ENCODE measurements at places on chromosomes 2 and 18.

- no peak for DNase-seq
These were observed 585.9 kb upstream of the SYT4 start for GRCh38 chr18:43863180-43863579.

DNA sequence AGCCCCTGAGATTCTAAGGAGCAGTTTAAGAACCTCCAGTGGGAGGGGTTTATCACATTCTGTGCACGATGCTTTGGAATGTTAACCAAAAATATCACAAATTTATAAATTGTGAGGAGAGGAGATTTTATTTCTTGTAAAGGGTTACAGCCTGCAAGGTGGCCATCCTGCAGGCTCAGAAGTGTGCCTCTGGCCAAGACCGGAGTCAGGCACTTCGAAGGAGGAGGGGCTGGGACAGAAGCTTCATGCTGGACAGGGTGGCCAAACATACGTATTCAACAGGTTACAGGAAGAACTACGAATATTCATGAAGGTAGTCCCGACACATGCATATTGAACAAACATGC, 144.1 kb upstream of the NCK2 start:
- no peak for DNase-seq

- DNase-seq: no peak
These were observed 57.4 kb upstream of the MSH2 start for GRCh38 chr2:47345590-47345924.

DNA sequence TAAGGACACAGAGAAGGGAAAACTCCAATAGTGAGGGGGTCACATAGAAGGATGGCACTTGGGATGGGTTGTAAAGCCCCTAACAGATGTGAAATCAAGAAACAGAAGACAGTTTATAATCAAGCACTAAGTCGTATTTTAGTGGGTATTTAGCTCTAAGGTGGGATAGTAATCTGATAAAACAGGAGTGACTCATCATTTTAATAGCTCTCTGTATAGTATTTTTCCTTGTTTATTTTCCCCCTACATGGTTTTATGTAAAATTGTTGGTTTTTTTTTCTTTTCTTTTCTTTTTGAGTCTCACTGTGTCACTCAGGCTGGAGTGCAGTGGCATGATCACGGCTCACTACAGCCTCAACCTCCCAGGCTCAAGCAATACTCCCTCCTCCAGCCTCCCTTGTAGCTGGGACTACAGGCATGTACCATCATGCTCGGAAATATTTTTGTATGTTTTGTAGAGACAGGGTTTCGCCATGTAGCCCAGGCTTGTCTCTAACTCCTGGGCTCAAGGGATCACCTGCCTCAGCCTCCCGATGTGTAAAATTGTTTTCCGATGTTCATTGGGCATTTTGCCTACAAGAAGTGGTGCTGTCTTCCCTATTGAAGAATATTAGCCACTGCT, 142.6 kb upstream of the SERPINE2 start:
- no peak for DNase-seq

DNA sequence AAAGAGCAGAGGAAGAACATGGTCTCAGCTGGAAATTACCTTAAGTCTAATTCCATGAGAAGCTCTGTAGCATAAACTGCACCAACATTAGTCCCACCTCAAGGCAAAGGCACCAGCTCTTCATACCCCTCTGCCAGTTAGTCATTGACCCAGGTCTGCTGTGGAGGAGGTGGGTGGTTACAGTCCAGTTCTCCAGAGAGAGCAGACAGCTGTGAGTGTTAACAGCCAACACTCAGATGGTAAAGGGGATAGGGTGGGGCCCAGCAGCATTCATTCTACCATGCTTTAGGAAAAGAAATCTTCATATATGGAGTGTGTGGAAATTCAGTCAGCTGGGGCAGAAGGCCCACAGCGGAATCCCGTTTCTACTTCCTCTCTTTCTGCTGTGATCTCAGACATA, 159.7 kb upstream of the FBXO11 start:
- DNase-seq: no peak

DNA sequence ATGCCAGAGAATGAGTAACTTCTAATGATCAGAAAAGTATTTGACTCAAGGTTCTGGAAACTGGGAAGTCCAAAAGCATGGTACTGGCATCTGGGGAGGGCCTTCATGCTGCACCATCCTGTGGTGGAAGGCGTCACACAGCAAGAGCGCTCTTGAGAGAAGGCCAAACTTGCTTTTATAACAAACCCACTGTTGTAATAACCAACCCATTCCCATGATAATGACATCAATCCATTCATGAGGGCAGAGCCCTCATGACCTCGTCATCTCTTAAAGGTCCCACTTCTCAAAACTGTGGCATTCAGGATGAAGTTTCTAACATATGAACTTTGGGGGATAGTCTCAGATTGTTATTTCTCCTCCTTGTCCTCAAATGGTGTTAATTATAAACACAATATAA, 67.8 kb downstream of the COA5 start:
- DNase-seq: no peak

GRCh38 chr2:13201924-13202323, 485.2 kb downstream of the TRIB2 start:
- no peak for DNase-seq

DNA sequence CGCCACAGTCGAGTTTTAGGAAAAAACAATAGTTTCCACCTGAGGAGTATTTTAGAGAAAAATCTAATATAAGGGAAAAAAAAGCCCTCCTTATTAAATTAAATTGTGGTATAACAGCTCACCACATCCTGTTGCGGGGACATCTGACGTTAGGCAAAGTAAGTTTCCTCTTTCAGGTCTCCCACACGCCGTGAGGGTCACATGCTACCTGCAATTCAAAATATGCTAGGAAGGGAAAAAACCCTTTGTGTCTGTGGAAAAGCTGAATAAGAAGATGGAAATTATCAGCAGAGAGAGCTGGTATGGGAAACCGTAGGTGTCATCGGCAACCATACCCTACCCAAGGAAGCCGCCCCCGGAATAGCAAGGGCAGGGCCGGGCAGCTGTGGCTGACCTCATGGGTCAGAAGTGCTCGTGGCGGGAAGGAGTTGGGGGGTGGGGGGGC, 128.0 kb downstream of the NFATC1 start:
- DNase-seq: no peak

- no peak for DNase-seq
These were observed 123.6 kb downstream of the GPR39 start for GRCh38 chr2:132540166-132540565.

- DNase-seq: no peak
These were observed 23.6 kb downstream of the KCNE4 start for GRCh38 chr2:223075301-223076270.

DNA sequence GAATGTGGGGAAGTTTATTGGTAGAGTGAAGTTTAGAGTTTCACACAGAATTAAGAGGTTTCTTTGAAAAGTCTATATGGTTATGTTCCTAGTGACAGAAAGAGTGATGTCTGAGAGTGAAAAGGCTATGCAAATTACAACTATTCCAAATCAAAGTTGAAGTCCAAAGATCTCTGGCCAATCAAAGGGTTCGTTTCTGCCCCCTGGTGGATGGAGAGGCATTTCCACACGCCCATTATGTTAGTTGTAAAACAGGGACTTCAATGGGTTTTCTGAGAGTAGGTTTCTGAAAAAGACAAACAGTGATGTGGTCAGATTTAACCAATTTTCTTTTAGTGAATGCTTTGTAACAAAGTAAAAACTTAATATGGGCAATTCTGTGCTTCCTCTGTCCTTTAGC, 441.5 kb upstream of the POU3F3 start:
- DNase-seq: peak; percentile 62

- DNase-seq: no peak
These were observed 15.9 kb downstream of the POLI start for GRCh38 chr18:54284981-54285785.

DNA sequence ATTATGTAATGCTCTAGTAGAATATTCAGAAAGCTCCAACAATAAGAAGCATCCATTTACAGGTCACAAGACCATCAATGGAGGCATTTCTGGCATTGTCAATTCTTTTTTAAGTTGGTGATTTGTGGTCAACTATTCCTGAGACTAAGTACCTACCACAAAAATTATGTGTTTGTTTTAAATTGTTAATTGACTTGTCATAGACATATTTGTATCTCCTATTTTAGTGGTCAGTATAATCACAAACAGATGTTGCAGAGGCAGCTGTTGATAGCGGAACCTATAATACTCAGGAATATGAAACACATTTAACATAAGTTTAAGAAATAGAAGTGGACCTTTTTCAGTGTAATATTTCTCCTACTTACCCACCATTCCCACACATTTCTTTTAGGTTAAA, 430.1 kb downstream of the CCDC85A start:
- no peak for DNase-seq

DNA sequence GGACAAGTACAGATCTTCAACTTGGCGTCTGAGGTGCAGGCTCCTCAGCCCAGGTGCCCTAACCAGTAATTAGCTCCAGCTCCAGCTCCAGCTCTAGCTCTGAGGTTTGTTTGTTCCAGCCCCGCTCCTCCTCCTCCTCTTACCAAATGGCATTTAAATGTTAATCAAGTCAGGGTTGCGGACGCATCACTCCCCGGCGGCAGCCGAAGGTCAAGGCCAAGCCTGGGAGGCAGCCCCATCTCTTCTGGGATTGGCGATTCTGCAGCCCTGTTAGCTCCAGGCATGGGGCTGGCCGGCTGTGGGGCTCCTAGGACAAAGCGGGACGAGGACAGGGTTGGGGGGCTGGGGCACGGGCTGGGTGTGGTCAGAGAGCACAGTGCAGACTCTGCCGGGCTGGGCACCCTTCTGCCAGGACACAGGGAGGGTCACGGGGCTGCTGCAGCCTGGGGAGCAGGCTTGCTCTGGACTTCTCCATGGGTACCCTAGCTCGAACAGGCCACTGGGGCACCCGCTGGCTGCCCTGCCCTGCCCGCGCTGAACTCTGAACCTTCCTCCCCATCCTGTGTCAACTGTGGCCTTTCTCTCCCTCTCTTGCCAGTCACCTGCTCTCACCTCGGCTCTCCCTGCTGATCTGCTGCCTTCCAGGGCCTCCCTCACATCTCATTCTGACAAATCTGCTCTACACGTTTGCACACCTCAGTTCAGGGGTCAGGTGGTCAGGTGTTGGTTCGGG, 203.3 kb downstream of the CELF4 start:
- peak; percentile 61 for DNase-seq

DNA sequence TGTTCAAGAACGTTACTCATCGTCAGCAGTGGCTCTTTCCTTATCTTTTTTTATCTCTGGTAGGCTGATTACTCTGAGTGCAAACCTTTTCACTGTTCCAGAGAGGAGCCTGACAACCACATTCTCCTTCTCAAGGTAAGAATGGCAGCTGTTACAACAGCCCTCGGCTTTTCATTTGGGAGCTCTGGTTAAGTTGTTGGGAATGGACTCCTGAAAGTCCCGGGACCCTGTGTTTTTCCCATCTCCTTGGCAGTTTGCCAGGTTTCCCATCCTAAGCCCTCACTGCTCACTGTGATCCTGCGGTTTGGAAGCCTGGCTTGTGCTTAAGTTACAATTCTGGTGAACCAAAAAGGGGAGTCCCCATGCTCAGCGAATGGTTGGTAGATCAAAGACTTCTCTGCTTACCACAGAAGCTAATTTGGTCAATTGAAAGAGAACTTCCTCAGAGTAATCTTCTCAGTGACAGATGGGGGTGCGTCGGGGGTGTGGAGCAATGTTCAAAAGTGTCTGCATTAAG, 122.3 kb downstream of the LYPD6B start:
- no peak for DNase-seq

DNA sequence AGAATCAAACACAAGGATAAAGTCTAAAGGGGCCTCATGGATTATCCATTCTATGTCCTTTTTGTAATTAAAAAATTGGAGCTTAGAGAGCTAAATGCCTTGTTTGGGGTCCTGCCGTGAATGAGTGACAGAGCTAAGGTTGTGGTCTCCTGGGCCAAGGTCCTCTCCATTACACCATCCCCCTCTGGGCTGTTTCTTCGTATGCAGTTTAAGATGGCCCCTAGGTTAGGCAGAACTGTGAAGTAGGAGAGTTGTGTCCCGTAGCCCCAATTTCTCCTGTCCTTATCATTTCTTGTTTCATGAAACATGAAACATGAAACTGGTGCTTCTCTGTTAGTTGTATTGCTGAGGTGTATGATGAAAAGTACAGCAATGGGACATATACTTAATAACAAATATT, 32.9 kb downstream of the CRIM1 start:
- DNase-seq: no peak

- DNase-seq: no peak
These were observed 58.5 kb downstream of the CABYR start for GRCh38 chr18:24197412-24197811.

DNA sequence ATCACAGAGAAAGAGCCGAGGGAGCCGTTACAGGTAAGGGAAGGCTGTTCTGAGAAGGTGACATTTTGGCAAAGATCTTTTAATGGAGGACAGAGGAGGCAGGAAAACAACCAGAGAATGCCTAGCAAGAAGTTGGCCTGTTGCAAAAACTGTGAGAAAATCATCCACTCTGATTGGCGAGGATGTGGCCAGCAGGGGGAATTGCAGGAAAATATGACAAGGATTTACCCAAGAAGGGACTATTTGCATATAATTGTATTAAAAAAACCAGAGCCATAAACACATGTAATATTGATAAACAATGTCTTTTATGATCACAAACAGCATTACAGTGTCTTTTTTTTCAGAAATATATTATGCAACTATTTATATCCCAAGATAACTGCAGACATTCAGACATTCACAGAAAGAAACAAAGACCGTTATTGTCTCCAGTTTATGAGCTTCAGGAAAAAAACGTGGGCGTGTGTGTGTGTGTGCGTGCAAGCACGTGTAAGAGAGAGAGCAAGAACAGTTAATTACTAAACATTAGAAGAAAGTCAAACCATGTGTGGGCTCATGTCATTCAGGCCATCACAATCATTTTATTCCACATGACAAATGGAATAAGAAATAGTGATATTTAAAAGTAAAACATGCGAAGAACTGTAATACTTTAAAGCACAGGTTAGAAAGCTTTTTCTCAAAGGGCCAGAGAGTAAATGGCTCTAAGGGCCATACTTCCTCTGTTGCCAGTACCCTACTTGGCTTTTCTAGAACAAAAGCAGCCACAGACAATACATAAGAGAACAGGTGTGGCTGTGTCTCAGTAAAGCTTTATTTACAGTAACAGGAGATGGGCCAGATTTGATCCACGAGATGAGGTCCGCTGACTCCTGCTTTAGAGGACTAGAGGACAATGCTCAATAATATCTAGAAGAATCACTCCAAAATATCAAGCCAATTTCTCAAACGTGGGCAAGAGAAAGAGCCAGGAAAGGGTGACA, 324.1 kb downstream of the DLGAP1 start:
- DNase-seq: no peak

DNA sequence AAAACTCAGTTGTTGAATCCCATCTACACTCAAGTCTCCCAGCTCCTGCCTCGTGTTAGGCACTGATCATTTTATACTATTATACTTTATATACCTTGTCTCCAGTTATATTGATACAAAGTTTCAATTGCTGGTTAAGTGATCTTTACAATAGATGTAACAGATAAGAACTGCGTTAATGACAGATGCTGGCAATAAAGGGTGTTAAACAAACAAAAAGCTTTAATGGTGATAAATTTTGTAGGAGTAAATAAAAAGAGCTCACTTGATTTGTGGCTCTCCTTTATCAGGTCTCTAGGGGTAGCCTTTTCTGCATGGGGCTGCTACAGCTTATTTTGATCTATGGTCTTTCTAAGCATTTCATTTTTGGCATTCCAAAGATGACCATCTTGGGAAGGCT, 106.9 kb upstream of the GAREM1 start:
- no peak for DNase-seq

Measured in iPS-NIHi11 (cell line).